LNCaP clone FGC (cell line): ENCODE measurements at places on chromosomes 4 and X.

- DNase-seq = no peak
These were observed 109.7 kb downstream of the RTL5 start for GRCh38 chrX:72021975-72022374.

DNA sequence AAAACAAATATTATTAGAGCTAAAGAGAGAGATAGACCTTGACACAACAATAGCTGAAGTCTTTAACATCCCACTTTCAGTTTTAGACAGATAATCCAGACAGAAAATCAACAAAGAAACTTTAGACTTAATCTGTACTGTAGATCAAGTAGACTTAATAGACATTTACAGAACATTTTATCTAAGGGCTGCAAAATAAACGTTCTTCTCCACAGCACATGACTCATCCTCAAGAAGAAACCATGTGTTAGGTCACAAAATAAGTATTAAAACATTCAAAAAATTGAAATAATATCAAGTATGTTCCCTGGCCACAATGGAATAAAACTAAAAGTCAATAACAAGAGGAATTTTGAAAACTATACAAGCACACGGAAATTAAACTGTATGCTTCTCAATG is 1510.3 kb upstream of the PCDH10 start:
- no peak for DNase-seq

GRCh38 chr4:100360211-100360610 is 157.6 kb downstream of the EMCN start:
- no peak for DNase-seq

DNA sequence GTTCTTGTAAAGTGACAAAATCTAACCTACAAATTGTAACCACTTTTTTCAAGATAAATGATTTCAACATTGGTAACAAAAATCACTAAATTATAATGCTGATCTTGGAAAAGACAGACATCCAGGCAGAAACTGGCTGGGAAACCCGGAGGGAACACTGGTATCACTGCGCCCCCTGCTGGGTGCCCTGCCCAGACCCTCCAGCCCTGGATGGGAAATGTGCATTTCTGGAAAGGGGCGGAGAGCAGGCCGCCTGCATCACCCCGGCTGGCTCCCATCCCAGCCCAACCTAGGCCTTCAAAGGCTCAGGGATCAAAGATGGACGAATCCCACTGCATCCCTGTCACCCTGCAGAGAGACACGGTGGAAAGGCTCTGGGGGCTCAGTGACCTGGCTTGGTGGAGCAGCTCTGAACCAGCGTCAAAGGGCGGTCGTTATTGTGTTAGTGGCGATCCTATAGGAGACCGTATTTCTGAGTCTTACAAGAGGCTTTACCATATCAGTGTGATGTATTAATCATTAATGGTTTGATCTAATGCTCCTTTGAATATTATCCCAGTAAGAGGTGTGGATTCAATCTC is 37.3 kb downstream of the ACOX3 start:
- no peak for DNase-seq

DNA sequence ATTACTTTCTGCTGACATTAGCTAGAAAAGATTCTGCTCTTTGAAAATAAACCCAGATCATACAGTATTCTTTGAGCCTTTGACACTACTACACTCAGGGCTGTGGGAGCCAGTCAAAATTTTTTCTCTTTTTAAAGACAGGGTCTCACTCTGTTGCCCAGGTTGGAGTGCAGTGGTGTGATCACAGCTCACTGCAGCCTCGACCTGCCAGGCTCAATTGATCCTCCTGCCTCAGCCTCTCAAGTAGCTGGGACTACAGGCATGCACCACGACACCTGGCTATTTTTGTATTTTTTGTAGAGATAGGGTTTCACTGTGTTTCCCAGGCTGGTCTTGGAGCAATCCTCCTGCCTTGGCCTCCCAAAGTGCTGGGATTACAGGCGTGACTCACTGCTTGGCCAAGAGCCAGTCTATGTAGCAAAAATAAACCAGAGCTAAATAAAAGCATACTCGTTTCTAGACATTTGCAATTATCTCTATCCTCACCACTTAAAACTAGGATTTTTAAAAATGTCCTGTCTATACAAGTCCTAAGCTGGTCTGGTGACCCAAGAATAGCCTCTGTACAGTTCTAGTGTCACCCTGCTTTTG is 43.2 kb downstream of the AKAP4 start:
- no peak for DNase-seq

DNA sequence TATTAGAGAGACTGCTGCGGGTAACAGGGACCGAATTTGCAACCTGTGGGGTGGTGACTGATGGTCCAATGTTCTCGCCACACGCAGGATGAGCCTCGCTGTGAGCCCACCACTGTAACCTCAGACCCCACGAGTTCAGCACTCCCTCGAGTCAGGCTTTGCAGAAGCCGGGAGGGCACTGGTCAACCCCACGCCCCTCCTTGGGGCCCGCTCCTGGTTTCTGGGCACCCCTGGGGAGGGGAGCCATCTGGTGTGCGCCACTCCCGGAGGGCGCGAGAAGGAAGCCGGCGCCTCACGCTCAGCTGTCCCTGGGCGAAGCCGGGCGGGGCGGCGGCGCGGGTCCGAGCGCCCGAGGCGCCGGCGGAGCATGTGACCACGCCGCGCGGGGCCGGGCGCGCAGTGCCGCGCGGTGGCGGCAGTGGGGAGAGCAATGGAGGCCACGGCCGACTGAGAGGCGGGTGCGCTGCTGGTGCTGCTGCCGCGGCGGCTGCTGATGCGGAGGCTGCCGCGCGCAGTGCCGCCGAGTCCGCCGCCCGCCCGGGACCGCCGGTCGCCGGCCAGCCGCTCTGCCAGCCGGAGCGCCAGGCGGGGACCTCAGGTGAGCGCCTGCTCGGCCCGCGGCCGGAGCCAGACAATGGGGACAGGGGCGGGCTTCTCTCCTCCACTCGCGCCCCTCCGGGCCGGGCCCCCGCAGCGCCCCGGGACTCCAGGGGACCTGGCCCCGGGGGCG is 100.1 kb downstream of the CEP135 start:
- DNase-seq = no peak

DNA sequence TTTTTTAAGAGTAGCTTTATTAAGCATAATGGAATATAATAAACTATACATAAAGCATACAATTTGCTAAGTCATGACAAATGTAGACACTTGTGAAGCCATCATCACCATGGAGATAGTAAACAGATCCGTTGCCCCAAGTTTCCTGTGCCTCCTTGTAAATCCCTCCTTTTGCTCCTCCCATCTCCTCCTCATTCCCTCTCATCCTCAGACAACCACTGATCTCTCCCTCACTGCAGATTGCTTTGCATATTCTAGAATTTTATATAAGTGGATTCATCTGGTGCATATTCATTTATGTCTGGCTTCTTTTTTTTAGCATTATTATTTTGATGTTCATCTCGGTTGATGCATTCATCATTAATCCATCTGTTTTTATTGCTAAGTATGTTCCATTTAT is 67.0 kb downstream of the CYTL1 start:
- no peak for DNase-seq

GRCh38 chr4:35942092-35942491 is 302.2 kb downstream of the ARAP2 start:
- no peak for DNase-seq

- no peak for DNase-seq
These were observed 632.3 kb downstream of the PDHA2 start for GRCh38 chr4:96471956-96472867.

DNA sequence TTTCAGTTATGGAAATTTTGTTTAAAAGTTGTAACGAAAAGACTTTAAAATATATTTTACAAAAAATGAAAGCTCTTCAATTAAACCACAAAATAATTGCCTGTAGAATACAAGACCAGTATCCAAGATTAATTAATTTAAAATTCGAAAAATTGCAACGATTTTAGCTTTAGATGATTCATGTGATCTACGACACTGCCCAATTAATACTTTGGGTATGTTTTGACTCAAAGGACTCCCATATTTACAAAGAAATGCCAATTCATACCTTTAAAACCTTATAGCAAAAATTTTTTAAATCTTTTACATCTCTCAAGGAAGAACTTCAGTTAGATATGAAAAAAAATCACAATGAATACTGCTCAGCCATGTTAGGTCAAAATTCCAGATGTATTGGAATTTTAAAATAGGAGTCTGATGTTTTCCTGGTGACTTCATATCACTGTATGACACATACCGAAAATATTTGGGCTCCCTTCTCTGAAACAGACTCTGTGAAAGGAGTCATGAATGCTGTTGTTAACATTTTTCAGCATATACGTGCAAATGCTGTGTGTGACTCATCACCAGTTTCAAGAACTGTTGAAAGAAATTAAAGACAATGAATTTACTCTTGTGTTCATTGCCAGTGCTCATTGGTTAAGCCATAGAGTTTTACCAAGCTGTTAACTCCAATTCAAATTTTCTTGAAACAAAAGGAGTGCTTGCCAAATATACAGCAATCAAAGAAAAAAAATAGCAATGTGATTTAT is 13.8 kb upstream of the SMS start:
- no peak for DNase-seq

DNA sequence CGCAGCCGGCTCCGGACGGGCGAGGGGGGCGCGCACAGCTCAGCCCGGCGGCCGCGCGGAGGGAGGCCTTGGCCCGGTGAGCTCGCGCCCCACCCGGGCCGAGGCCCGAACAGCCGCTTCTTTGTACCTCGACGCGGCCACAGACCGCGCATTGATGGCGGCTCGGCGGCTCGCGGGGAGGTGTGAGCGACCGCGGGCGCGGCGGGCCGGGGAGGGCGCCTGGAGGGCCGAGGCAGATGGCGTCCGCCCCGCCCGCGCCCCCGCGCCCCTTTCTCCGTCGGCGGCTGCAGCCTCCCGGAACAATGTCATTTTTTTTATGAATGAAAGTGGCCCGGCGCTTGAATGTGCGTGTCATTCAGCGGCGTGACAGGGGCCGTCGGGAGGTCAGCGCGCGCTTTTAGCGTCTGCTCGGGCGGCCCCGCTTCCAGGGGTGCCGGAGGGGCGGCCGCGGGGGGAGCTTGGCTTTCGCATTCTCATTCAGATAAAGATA is 1.8 kb downstream of the FGFR3 start:
- no peak for DNase-seq

GRCh38 chr4:77669946-77670590 is 64.4 kb downstream of the CXCL13 start:
- DNase-seq = peak; percentile 22

- DNase-seq = no peak
These were observed at the start of gene SHISA3 for GRCh38 chr4:42396752-42397634. SHISA3 (plus strand) TSS chr4:42397488; CDS start chr4:42398057, 569 bp downstream.

DNA sequence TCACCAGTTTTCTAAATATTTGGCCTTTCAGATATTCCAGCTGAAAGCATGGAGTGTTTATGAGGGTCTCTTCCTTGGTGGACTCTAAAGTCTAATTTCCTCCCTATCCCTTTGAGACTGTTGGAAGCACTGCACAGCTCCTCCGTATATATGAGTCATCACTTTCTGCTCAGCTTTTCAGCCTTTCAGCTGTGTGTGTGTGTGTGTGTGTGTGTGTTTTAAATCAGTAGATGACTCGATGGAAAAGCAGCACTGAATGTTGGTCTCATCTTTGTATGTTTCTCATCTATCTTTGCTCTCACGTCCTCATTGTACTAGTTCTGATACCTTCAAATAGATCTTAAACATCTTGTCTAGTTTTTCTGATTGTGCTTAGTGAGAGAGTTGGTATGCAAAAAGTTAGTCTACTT is 81.6 kb downstream of the ZFX start:
- DNase-seq = no peak

DNA sequence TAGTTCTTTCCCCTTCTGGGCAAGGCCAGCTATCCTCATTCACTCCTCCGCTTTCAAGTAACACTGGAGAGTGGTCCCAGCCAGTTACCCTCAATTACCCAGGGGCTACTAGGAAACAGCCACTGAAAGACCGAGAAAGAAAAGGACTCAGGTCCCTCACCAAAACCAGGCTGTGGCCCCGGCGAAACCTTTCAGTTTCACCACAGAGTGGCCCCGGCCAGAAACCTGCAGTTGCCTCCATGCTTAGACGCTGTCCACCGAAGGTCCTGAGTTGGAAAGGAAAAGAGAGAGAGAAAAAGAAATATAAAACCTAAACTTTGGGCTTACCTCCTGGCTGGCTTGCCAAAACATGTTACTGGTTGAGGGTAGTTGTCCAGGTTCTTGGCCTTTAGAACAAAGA is 5.0 kb upstream of the AREG start:
- no peak for DNase-seq

DNA sequence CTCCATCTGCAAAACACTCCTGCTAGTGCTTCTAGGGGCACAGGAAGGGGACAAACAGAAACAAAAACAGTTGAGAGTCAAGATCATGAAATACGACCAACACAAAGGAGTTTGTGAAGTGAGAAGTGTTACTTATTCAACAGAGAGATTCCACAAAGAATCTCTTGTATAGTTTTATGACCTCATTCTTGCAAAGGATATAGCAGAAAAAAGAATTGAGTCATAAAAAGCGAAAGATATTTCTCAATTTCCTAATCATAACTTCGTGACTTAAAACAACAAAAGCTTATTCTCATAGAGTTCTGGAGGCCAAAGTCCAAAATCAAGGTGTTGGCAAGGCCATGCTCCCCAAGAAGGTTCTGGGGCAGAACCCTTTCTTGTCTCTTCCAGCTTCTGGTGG is 40.7 kb downstream of the TIGD4 start:
- DNase-seq = no peak

DNA sequence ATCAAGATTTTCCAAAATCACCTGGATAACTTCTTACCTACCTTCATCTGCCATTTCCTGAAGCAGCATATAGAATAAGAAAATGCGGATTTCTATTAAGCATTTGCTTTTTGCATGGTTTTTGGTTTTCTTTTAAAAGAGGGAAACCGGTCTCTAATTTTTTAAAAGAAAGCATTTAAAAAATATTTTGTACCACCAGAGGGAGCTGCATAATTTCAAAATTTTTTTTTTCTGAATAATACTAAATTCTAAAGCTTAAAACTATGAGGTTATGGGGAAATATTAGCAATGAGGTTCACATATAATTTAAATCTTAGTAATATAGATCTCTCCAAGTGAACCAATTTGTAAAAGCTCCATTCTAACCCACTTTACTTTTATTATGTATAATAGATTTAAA is 137.7 kb upstream of the TENT5D start:
- DNase-seq = no peak

- DNase-seq = no peak
These were observed 2.7 kb downstream of the NDP start for GRCh38 chrX:43970528-43970927.

GRCh38 chr4:40212674-40213527 is 16.1 kb downstream of the RHOH start:
- DNase-seq = no peak

- no peak for DNase-seq
These were observed 960 bp downstream of the TRPC3 start for GRCh38 chr4:121950680-121951520.

GRCh38 chr4:7590189-7590588 is 155.5 kb upstream of the PSAPL1 start:
- no peak for DNase-seq

DNA sequence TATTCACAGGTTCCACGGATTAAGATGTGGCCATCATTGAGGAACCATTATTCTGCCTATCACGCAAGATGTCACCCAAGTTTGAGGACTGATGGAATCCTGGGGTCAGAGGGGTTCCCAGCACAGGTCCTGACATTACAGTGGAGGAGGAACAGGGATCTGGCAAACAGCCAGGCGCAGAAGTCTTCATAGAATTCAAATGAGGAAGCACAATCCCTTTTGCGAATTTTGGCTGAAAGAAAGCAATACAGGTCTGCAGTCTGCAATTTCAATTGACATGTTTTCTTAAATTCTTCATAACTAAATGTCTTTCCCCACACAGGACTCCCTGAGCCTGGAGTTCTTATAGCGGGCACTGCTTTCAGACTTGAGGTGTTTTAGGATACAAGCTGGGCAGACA is 14.5 kb downstream of the DOCK11 start:
- no peak for DNase-seq
